Thymus (tissue), 14 donors: ENCODE measurements at places on chromosomes 2 and 18.

GRCh38 chr2:159086342-159086741 is 117.9 kb downstream of the TANC1 start:
- no peak for DNase-seq

DNA sequence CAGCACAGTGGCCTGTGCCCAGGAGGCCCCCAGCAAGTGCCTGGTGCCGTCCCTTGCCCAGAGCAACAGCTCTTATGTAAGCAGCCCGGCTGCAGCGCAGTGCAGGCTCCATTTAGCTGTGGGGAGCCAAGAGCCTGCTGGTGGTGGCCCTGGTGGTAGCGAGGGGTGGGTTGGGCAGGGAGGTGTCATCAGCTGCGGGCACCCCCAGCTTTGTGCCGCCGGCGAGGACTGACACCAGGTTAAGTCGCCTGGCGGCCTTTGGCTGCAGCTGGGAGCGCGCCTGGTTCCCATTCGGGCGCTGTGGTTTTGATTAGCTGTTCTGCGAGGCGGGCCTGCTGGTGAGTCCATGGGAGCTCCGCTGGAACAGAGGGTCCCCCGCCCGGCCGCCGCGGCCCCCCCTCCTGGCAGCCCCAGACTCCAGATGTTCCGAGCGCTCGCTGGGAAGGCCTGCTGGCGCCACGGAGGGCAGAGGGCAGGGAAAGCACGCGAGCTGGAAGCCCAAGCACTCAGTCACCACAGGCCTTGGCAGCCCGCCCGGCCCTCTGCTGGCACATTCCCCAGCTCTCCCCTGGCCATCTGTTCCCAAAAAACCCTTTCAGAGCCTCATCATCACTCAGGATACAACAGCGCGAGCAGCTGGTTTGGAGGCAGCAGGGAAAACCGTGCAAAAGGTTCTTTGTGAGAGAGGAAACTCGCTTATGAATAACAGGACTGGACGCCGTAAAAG is 18.4 kb downstream of the ATOH8 start:
- no peak for DNase-seq

- DNase-seq, result no peak
These were observed 106.8 kb downstream of the CYP26B1 start for GRCh38 chr2:72040629-72041571.

DNA sequence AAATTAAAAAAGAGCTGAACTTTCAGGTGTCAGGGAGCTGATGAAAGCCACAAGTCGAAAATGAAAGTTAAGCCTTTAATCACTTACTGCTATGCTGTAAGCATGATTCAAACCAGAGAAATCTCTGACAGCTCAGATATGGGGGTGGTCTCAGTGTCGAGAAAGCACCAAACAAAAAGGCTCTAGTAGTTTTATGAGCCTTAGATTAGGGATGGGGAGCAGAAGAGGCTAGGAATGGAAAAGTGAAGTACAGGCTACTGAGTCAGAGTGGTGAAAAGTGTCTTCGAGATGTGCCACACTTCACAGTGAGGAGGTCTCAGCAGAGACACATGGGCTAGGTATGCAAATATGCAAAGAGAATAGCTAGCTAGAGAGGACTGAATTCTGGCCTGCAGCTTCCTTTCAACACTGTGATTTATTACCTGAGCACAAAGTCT is 482.2 kb downstream of the SPAG16 start:
- DNase-seq, result no peak

DNA sequence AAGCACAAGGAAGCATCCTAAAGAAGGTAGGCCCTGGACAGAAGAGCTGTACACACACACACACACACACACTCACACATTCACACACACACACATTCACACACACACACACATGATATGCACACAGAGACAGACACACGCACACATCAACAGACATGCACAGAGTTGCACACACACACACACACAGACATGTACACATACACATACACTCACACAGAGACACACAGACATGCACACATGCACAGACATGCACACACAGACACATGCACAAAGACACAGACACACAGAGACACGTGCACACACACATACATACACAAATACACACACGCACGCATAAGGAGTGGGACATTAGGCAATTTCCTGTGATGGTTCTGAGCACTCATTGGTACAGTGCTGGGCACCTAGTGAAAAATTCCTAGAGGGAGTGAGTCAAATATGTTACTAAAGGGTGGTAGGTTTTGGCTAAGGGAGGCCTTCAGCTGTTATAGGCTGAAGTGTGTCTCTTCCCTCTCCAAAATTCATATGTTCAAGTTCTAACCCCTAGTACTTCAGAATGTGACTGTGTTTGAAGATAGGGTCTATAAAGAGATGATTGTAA is 26.4 kb downstream of the THNSL2 start:
- DNase-seq, result no peak

- DNase-seq, result no peak
These were observed 175.4 kb downstream of the DPP4 start for GRCh38 chr2:161898633-161899032.

DNA sequence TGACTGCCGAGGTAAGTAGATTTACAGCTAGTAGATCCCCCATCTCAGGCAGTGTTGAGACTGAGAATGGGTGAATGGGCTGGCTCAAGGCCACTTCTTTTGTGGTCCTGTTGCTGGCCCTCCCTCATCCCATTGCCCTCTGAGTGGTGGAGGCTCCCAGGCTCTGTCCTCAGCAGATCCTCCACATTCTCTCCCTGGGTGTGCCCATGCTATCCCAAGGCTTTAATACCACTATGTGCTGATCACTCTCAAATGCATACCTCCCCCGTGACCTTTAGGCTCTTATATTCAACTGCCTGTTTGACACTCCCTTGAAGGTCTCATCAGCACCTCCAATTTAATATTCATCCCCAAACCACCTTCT is 271.8 kb downstream of the GLI2 start:
- no peak for DNase-seq

GRCh38 chr18:70650878-70651277 is 362.0 kb downstream of the SOCS6 start:
- DNase-seq, result no peak

GRCh38 chr18:44946529-44947113 is 265.9 kb downstream of the SETBP1 start:
- no peak for DNase-seq
